Gastrocnemius medialis (tissue), 4 donors: ENCODE measurements at places on chromosomes 2 and 18. TPM values are rescaled to one million over a fixed set of nuclear protein-coding genes. Genes with fewer than 3 reads are reported as not detected.

Gene CLIP4
- 318 TPM for total RNA-seq

Gene DSC2
- total RNA-seq = 1.2 TPM

GRCh38 chr2:128272601-128273468 is 45.8 kb downstream of the HS6ST1 start:
- H3K4me3 ChIP-seq = no peak overlapping the region
- H3K36me3 ChIP-seq = no peaks in the 10 kb centered on the region
- no peaks in the 10 kb centered on the region for H3K4me1 ChIP-seq
- H3K27ac ChIP-seq = no peak overlapping the region

DNA sequence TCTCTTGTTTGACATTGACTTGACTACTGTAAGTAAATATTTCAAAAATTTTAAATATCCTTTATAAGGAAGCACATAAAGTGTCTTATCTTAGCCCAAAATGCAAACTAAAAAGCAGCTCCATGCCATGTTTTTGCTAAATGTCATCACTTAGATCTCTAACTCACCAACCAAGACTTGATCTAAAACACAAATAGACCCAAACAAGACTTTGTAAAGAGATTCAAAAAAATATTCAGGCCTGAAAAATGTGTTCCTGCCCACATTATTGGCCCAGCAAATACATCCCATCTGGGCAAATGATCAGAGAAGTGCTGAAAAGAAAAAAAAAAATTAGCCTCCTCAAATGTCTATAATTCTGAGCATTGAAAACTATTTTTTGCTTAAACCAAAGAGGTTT is 187.6 kb downstream of the MREG start:
- no peaks in the 10 kb centered on the region for H3K4me1 ChIP-seq
- H3K27me3 ChIP-seq = no peaks in the 10 kb centered on the region
- H3K27ac ChIP-seq = no peak overlapping the region
- DNase-seq = no peak
- no peaks in the 10 kb centered on the region for H3K36me3 ChIP-seq

Gene ST6GAL2
- total RNA-seq = not detected

DNA sequence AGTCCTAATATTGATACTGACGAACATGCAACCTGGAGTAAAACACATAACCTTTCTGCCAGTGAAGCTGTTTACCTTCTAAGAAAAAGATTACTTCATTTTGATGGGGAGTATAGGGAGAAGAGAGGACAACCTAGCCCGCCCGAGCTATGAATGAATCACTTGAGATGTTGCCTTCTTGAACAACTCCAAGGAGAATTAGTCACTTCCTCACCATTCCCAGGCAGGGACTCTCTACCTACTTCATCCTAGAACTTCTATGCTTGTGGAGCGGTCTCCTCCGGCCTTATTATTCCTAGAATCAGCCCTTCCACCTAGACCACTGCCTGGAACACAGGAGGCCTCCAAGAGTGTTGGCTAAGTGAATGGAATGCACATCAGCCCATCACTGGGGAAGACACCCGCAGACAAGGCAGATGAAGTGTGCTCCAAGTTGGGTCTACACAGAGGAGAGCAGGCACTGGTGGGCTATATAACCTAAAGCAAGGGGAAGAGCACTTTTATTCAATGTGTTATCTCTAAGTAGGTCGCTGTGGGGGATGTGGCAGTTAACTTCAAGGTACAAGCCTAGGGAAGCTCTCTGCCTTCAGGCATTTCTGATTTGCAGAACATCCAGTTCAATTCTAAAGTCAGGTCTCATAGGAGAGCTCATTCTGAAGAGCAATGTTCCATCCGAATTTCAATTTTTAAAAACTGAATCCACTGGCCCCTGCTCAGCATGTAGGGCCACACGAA is 57.4 kb downstream of the STK39 start:
- H3K36me3 ChIP-seq = no peaks in the 10 kb centered on the region
- no peak for DNase-seq
- H3K4me3 ChIP-seq = no peak overlapping the region
- H3K27ac ChIP-seq = no peak overlapping the region
- H3K4me1 ChIP-seq = no peaks in the 10 kb centered on the region

DNA sequence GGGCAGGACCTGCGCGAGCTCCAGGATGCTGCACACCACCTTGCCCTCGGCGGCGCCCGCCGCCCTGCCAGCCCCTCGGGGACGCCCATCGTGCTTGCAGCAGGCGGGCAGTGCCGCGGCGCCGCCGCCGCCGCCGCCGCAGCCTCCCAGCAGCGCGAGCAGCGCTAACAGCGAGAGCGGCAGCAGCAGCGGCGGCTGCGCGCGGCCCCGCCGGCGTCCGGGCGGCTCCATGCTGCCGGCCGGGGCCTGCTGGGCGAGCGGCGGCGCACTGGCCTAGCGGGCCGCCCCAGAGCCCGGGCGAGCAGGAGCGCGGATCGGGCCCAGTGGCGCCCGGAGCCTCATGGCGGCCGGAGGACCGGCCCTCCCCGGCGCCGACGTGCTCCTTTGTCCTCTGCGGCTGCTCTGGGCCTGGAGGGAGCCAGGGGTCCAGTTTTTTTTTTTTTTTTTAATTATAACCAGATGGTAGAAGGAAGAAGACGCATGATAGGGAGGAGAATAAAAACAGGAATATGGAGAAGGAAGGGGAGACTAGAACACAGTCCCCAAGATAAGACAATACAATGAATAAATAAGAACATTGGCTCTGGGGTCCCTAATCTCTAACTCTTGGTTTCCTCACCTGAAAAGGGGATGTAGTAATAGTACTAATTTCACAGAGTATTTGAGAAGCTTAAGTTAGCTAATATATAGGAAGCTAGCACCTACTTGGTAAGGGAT is 17.1 kb upstream of the ANKRD62 start:
- H3K27me3 ChIP-seq = no peaks in the 10 kb centered on the region
- no peaks in the 10 kb centered on the region for H3K36me3 ChIP-seq
- no peak overlapping the region for H3K4me3 ChIP-seq
- DNase-seq = no peak
- no peak overlapping the region for H3K27ac ChIP-seq

GRCh38 chr2:224211181-224211480 is 172.0 kb upstream of the SERPINE2 start:
- H3K27me3 ChIP-seq = no peaks in the 10 kb centered on the region
- H3K4me3 ChIP-seq = no peak overlapping the region
- no peak overlapping the region for H3K27ac ChIP-seq
- no peaks in the 10 kb centered on the region for H3K36me3 ChIP-seq
- no peaks in the 10 kb centered on the region for H3K4me1 ChIP-seq
- DNase-seq = no peak

- H3K4me3 ChIP-seq = no peak overlapping the region
- no peaks in the 10 kb centered on the region for H3K27me3 ChIP-seq
- no peaks in the 10 kb centered on the region for H3K4me1 ChIP-seq
- no peak overlapping the region for H3K27ac ChIP-seq
These were observed 108.6 kb upstream of the CNTNAP5 start for GRCh38 chr2:123916531-123916930.

GRCh38 chr2:197179744-197180498 is 130.7 kb downstream of the ANKRD44 start:
- peaks cover 27% of the 10 kb centered on the region for H3K4me1 ChIP-seq
- no peak overlapping the region for H3K4me3 ChIP-seq
- DNase-seq = peak; percentile 19
- H3K27ac ChIP-seq = no peak overlapping the region
- no peaks in the 10 kb centered on the region for H3K27me3 ChIP-seq

Gene SAG
- total RNA-seq = not detected

- H3K36me3 ChIP-seq = no peaks in the 10 kb centered on the region
- no peak overlapping the region for H3K27ac ChIP-seq
- DNase-seq = no peak
- no peaks in the 10 kb centered on the region for H3K27me3 ChIP-seq
These were observed 202.4 kb downstream of the SLC4A3 start for GRCh38 chr2:219829667-219830352.

DNA sequence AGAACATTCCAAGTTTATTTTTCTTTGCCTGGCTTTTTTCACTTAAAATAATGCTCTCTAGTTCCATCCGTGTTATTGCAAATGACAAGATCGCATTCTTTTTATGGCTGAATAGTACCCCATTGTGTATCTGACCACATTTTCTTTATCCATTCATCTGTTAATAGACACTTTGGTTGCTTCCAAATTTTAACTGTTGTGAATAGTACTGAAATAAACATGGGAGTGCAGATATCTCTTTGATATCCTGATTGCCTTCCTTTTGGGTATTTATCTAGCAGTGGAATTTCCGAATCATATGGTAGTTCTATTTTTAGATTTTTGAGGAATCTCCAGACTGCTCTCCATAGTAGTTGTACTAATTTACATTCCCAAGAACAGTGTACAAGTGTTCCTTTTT is 230.5 kb downstream of the FIGN start:
- H3K4me1 ChIP-seq = no peaks in the 10 kb centered on the region
- H3K27ac ChIP-seq = no peak overlapping the region
- H3K27me3 ChIP-seq = no peaks in the 10 kb centered on the region
- no peak overlapping the region for H3K4me3 ChIP-seq
- DNase-seq = no peak

- H3K4me3 ChIP-seq = no peak overlapping the region
- DNase-seq = peak; percentile 31
- H3K36me3 ChIP-seq = no peaks in the 10 kb centered on the region
- H3K27ac ChIP-seq = no peak overlapping the region
- no peaks in the 10 kb centered on the region for H3K27me3 ChIP-seq
These were observed 77.8 kb upstream of the CCDC195 start for GRCh38 chr2:224793946-224794345.

- H3K4me1 ChIP-seq = no peaks in the 10 kb centered on the region
- no peak overlapping the region for H3K4me3 ChIP-seq
- no peaks in the 10 kb centered on the region for H3K27me3 ChIP-seq
- H3K36me3 ChIP-seq = peaks cover 31% of the 10 kb centered on the region
- DNase-seq = no peak
These were observed 11.3 kb downstream of the KCTD18 start for GRCh38 chr2:200498402-200499162.

DNA sequence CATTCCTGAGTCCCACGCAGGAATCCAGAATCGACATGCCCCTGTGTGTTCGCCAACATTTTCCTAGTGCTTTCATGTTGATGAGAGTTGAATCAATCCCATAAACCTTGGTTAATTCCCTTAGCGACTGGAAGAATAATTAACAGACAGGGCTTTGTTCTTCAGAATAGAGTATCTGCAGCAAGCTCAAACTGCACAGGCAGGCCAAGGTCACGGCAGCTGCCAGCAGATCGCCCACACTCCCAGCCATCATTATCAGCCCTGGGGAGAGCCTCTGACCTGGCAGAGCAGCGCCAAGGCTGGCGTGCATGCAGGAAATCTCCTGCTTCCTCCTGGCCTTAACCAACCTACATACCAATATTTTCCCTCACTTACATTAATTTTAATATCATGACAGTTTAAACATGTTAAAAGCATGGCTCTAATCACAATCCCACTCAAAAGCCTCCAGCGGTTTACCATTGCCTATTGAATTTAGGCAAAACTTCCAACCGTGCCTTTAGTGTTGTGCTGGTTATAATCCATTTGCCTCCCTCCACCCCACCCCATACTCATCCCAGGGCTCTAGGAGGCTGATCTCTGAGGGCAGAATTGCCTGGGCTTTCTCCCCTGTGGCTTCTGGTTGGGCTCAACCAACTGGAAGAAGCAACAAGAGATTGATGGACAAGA is 46.8 kb upstream of the NCK2 start:
- DNase-seq = no peak
- no peak overlapping the region for H3K27ac ChIP-seq
- H3K27me3 ChIP-seq = no peaks in the 10 kb centered on the region
- no peaks in the 10 kb centered on the region for H3K4me1 ChIP-seq

DNA sequence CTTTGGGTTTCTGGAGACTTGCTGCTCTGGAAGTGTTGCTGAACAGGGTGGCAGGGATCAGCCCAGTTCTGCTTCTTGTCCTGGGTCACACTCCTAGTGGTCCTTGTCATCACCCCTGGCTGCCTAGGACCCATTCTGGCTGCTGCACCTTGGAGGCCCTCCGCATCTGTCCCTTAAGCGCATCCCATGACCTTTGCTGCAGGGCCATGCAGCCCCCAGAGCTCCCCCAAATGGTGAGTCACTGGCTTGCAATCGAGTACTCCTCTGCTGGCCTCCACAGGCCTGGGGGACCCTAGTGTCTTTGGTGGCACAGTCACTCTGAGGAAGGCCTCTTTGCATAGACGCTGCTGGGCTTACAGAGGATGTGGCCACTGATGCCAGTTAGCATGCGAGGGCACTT is 188.5 kb downstream of the ASB1 start:
- no peak overlapping the region for H3K4me3 ChIP-seq
- no peak for DNase-seq
- H3K27me3 ChIP-seq = no peaks in the 10 kb centered on the region
- no peaks in the 10 kb centered on the region for H3K4me1 ChIP-seq

Gene TEX44
- not detected for total RNA-seq

DNA sequence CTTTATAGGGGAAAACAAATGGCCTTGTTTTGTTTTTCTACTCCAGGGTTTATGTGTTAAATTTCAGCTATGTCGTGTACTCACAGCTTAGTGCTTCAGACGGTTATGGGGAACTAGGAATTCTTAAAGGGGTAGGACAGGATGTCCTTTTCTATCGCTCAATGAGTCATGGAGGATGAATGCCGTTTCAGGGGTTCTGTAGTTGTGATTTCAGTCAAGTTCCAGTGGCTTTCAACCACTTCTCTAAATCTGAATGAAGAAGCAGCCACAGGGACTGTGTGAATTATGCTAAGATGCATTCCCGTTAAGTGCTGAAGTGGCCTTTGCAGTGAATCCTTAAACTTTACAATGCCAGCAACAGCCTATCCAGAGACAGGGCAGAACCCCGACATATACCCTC is 1231.7 kb upstream of the ZEB2 start:
- no peaks in the 10 kb centered on the region for H3K4me1 ChIP-seq
- peak; percentile 9 for DNase-seq
- H3K27ac ChIP-seq = no peak overlapping the region
- H3K4me3 ChIP-seq = peak overlapping the region; percentile 26

GRCh38 chr2:86480105-86480504 is 38.9 kb downstream of the KDM3A start:
- no peak overlapping the region for H3K27ac ChIP-seq
- DNase-seq = no peak
- no peaks in the 10 kb centered on the region for H3K27me3 ChIP-seq

Gene MAL
- total RNA-seq = 0.87 TPM

Gene CNGA3
- not detected for total RNA-seq

Gene IL1B
- total RNA-seq = not detected

- H3K27me3 ChIP-seq = no peaks in the 10 kb centered on the region
- H3K36me3 ChIP-seq = no peaks in the 10 kb centered on the region
- no peak overlapping the region for H3K4me3 ChIP-seq
- DNase-seq = no peak
- H3K4me1 ChIP-seq = no peaks in the 10 kb centered on the region
These were observed 140.5 kb downstream of the ST6GAL2 start for GRCh38 chr2:106745468-106745867.

DNA sequence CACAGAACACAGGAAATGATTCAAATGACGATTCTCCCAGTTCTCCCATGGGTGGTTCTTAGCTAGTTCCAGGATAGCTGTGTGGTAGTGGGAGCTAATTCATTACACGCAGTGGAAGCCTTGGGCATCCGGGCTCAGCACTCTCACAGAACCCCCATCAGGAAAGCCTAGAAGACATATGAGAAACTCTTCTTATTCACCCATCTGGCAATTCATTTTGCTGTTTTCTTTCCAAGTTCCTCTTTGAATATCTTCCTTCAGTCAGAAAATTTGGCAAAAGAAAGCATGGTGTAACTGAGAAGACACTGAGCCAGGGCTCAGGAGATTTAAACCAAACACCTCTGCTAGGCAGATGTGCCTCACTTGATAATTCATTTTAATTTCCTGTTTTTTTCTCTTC is 85.2 kb upstream of the FN1 start:
- no peaks in the 10 kb centered on the region for H3K4me1 ChIP-seq
- no peak for DNase-seq
- H3K27me3 ChIP-seq = no peaks in the 10 kb centered on the region
- no peaks in the 10 kb centered on the region for H3K36me3 ChIP-seq
- no peak overlapping the region for H3K4me3 ChIP-seq

- no peaks in the 10 kb centered on the region for H3K4me1 ChIP-seq
- no peak within 1 kb of the TSS for H3K27ac ChIP-seq
- no peak within 1 kb of the TSS for H3K4me3 ChIP-seq
- H3K27me3 ChIP-seq = peaks cover 51% of the 10 kb centered on the region
- no peaks in the 10 kb centered on the region for H3K36me3 ChIP-seq
These were observed at the start of gene TMEM163 for GRCh38 chr2:134718817-134719814. TMEM163 (minus strand) TSS chr2:134719000.
